Right renal cortex interstitium (tissue), 3 donors: ENCODE measurements at places on chromosomes 6 and 20. TPM values are rescaled to one million over a fixed set of nuclear protein-coding genes. Genes with fewer than 3 reads are reported as not detected.
A peak's percentile ranks its signal among the peaks of the same experiment; 100 is the strongest.

C6orf141 gene
- 0.21 TPM for polyA plus RNA-seq

MACROD2 gene
- polyA plus RNA-seq: 14.5 TPM

OOEP gene
- polyA plus RNA-seq: not detected

BCAS4 gene
- polyA plus RNA-seq: 6.3 TPM

PLTP gene
- polyA plus RNA-seq: 131 TPM

CCN6 gene
- 1.9 TPM for polyA plus RNA-seq

- DNase-seq: no peak
Measured at GRCh38 chr20:20277894-20278335, 90.0 kb upstream of the INSM1 start.

DNA sequence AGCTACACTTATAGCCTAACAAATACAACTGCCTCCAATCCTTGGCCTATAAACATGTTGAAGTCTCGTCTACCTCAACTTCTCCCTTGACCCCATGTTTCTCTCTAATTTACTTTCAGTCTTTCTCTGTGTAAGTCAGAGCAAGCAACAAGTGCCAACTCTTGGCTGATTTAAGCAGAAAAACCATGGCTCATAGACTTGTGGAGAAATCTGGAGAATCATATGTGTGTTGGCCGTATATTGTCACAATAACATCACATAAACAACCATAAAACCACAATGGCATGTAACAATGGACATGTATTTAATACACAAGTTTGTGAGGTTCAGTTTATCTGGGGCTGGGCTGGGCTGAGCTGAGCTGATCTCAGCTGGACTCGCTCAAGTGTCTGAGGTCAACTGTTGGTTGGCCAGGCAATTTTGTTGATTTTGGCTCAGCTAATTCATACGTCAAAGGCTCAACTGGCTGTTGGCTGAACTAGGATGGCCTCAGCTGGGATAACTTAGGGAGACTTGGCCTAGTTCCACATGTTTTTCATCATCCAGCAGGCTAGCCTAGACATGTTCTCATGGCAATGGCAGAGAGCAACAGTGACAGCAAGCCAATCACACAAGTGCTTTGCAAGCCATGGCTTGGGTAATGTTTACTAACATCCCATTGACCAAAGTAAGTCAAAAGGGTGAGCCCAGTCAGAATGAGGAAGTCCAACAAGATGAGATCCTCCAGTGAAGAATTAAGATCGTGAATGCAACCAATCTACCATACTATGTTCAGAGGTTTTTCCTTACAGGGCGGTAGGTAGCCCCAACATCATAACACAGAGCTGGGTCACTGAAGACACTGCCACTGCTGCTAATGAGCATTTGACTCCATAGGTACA is 12.9 kb upstream of the TBC1D22B start:
- peak; percentile 93 for DNase-seq

DNA sequence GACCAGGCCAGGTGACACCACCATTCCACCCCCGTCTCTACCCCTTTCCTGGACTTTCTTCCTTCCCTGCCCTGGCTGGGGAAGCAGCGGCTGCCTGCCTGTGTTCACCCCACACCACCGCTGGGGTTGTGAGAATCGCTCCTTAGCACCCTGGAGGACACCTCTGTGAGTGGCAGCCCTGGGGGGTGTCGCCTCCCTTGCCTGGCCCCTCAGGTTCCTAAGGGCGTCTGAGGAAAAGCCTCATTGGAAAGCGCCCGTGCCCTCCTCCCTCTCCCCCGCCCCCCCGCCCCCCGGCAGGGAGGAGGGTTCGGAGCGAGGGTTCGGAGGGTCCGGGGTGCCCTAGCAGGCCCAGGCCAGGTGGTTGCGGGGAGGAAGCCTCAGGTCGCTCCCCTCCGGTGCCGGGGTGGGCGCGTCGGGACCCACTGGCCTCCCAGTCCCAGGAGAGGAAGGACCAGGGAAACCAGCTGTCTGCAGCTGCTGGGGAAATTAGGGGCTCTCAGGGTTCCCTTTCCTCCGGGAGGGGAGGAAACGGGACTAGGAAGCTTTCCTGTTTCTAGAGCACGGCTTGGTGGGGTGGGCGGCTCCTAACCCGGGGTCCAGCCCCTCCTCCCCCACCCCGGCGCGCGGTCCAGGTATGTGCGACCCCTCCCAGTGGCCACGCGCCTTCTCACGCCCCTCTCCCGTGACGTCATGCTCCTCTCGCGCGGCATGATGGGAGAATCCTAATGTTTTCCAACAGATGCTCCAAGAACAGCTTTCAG is at the start of gene PHACTR3:
Gene PHACTR3 (plus strand): TSS at position 760 of the 761 bp plus-strand sequence. CDS start 475 bp downstream, outside the sequence.
- DNase-seq: no peak

MAFB gene
- 128 TPM for polyA plus RNA-seq

GRCh38 chr6:1364791-1365190 is 24.6 kb upstream of the FOXF2 start:
- no peak for DNase-seq

DNA sequence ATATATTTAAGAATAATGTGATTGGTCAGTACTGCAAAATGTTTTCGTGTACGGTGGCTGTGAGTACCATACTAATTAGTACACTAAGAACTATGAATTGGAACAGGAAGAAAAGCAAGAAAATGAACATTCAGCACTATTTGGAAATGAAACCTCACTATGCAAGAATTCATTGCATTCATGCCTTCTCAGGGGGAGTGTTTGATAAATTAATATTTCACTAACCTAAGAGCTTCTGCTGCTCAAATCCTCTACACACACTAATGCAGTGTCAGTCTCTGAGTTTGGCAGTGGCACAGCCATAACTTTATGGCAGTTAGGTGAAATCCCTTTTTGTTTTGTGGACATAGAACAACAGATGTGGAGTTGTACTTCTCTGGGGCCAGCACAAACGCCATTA is 60.1 kb downstream of the SLC16A10 start:
- DNase-seq: no peak

HTR1E gene
- polyA plus RNA-seq: 0.43 TPM

DNA sequence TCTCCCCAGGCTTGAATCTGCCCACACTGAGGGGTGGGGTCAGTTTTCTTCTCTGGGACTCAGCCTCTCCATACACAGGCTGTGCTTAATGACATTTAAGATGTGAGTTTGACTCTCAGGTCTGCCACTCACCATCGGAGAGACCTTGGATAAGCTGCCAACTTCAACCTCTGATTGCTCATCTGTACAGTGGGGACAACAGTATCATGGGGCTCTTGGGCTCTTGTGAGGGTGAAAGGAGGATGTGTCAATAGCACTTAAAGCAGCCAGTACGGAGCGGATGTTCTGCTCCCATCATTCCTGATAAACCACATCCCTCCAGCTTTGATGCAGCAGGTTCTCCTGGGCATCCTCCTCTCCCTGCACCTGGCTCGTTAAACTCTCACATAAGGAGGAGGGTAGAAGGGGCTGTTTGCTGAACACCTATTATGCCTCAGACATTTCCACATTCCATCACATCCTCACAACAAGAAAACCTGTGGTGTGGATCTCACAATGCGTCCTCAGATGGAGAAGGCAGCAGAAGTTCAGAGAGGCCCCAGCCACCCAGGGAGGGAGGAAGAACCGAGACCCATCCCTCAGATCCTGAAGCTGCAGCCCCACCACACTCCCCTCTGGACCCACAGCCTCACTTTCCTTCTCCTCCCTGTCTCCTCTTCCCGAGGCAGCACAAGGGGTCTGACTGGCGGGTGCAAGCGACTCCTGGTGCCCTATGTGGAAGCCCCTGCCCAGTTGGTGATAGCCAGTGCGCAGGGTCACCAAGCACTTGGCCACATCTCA is 1.9 kb upstream of the PDYN start:
- DNase-seq: no peak

DNA sequence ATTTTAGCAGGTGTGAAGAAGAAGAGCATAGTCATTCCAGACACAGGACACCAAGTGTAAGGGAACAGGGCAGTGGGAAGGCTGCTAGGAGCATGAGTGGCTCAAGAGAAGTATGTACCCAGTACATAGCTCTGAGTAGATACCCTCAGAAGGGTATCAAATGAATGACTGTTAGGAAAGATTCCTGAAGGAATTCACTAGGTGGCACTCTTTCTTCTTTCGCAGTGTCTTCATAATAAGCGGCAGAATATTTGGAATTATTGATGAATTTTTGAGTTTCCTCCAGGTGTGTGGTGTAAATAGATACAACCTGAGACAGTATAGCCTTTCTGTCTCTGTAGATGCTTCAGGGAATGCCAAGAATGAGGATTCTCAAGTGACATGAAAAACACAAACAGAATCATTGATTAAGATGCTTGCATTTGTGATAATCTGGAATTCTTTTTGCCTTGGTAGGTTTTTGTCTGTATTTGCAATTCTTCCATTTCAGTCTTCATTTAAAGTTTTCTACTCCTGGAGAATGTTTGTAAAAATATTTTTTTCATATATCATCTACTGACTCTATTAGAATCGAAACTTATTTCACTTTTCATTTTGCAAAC is 264.3 kb upstream of the RIMS1 start:
- DNase-seq: no peak
